Coronary artery (tissue), 2 donors: ENCODE measurements at places on chromosomes 1 and 21.
A peak's percentile ranks its signal among the peaks of the same experiment; 100 is the strongest.

- no peak for DNase-seq
These were observed 25.6 kb downstream of the AGO4 start for GRCh38 chr1:35833395-35833794.

DNA sequence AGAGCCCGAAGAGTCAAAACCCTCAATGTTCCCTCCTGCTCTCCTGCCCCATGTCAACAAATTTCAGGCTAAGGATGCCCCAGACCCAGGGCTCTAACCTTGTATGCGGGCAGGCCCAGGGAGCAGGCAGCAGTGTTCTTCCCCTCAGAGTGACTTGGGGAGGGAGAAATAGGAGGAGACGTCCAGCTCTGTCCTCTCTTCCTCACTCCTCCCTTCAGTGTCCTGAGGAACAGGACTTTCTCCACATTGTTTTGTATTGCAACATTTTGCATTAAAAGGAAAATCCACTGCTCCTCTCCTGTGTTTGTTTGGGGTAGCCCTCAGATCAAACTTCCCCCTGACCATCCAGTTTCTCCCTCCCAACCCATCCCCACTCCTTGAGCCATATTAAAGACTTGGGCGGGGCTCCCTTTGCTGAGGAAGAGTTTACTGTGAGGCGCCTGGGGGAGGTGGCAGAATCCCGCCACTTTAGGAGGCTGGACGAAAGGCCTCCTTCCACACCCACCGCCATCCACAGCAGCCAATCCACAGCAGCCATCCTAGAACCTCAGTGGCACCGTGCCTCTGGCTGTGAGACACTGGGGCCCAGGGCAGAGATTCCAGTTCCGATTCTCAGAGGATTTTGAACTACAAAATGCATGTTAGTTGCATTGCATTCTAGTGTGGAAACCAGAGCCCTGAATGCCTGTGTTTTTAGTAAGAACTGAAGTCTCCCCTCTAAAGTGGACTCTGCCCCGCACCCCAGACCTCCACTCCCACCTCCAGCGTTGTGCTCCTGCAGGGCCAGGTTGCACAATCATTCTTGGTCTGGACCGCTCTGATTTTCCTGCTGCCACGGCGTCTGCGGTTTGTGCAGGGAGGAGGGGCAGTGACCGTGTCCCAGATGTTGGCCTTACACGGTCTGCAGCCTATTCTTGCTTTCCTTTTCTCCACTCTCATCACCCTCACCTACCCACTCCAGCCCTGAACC lies 3.0 kb downstream of the OLFML3 start:
- peak; percentile 87 for DNase-seq

GRCh38 chr1:229164836-229165735 lies 105.8 kb upstream of the RAB4A start:
- DNase-seq, result no peak

GRCh38 chr1:44242746-44243145 lies 29.5 kb downstream of the DMAP1 start:
- no peak for DNase-seq

DNA sequence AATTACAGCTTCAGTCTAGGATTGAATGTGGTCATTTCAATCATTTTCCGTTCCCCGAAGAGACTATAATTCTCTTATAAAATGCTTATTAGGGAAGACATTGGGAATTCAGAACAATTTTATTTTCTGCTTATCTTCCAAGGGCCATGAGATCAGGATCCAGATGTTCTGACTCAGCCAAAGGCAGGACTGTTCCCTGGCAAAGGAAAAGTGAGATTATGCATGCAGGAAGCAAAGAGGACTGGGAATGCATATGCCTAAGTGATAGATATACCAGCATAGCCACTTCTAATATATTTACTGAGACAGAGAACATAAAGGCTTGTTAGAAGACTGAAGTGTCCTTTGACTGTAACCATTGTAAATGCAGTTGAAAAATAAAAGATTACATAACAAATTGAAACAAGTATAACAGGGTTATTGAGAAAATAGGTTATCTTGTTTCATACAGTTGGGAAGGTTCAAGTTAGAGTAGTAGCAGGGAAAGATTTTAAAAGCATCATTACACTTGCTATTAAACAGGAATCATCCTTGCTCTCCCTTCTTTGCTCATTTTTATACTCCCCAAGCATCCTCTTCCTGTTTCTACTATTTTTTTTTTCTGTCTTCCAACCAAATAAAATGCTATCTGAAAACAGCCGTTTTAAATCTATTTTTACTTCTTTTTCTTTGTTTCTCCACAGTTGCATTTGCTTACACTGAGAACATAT lies 439.6 kb upstream of the ADAMTS5 start:
- DNase-seq, result no peak

DNA sequence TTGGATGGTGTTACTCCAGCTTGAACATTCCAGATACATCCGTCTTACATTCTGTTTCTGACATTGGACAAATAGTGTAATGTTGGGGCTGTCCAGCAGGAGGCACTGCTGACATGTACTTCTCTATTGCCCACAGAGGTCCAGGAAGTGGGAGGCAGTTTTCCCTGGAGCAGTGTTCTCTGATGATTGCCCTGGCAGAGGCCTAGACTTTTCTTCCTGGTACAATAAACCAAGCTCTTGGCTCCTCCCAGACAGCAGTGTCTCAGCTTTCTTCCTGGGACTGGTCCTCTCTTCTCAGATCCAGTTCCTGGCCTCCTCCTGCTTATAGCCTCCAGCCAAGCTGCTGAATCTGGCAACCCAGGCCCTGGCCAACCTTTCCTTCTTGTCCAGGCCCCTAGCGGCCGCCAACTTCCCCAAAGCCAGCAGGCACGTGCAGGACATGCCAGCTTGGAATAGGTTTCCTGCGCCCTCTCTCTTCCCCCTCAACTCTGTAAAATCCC lies 14.9 kb upstream of the IFNLR1 start:
- DNase-seq, result peak; percentile 85

- no peak for DNase-seq
These were observed 33.4 kb downstream of the SUCO start for GRCh38 chr1:172566196-172566997.

- no peak for DNase-seq
These were observed 17.2 kb downstream of the ROR1 start for GRCh38 chr1:63790989-63791388.

DNA sequence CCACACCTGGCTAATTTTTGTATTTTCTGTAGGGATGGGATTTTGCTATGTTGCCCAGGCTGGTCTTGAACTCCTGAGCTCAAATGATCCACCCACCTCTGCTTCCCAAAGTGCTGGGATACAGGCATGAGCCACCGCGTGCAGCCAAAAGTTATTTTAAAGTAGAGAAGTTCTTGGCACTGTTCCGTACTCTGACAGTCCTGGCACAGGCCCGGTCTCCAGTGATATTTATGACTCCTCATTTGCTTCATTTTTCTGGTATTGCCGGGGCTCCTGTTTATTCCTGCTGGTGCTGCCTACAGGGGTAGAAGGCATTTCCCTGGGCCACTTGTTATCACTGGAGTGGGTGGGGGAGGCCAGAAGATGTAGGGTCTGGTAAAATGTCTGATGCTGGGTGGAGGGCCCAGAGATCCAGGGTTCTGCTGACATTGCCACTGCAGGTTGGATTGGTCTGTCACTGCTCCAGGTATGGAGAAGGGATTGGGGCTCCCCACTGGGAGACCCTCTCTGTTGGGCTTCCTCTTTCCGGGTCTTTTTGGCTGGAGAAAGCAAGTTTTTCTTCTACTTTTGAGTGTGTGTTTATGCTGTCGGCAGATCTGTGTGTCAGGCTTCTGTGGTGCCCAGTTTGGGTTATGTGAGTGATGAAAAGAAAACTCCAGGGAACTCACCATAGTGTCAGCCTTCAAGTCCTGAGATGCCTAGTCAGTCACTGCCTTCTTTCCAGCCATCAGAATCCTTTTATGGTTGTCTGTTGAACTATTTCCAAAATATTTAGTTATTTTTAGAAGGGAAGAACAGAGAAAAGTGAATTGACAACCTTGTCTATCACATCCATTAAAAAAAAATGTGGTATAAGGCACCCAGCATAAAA lies 4.5 kb downstream of the MROH7 start:
- no peak for DNase-seq

DNA sequence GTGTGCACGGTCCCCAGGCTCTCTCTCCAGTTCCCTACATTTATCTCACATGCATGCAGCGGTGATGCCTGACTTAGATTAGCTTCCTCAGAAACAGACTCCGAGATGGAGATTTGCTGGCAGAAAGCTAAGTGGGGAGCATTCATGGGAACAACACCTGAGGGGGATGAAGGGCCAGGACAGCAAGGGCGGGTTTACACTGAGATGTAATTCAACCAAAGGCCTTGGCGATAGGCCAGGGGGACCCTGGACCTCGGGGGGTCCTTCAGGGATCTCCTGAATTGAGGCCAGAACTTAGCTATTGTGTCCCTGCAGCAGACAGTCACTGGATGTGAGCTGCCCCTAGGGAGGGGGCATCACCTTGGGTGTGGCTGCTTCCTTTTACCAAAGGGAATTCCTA lies 246.1 kb upstream of the CSF3R start:
- DNase-seq, result no peak

GRCh38 chr1:155272466-155273342 lies 600 bp downstream of the CLK2 start:
- no peak for DNase-seq

DNA sequence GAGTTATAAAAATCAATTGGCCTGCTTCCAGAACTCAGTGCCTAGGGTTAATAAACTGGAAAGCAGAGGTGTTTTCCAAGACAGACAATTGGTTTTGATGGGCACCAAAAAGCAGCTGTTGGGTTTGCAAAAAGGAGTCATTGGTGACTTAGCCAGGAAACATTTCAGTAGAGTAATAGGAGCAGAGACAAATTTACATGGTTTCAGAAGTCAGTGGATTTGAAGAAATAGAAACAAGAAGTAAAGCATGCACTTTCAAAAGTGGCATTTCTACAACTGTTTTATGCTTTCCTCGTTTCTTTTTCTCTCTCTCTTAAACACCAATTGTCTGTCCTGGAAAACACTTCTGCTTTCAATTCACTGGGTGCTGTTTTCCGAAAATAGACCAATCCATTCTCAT lies 87.8 kb downstream of the GLUL start:
- no peak for DNase-seq

DNA sequence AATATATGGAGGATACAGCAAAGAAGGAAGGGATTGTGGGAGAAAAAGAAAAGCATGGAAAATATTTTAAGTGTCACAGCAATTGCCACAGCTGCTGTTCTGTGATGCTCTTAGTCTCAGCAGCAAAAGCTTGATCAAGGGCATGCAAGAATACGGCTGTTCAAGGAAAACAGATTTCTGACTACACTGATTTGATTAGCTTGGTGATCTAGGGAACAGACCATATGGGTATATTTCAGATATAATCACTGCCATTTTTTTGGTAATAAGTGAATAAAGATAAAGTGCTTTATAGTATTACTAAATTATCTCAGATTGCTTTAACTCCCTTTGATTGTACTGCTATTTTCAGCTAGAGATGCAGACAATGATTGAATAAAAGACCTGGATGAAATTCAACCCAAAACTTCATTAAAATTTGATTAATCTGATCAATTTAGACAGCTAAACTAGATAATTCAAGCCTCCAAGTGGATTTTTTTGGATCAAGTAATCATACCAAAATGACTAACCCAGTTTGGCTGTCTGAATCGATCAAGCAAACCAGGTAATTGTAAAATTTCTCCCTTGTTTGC lies 33.3 kb upstream of the LYPLAL1 start:
- no peak for DNase-seq
